ENCODE measurements at places on chromosomes 12 and 14.

DNA sequence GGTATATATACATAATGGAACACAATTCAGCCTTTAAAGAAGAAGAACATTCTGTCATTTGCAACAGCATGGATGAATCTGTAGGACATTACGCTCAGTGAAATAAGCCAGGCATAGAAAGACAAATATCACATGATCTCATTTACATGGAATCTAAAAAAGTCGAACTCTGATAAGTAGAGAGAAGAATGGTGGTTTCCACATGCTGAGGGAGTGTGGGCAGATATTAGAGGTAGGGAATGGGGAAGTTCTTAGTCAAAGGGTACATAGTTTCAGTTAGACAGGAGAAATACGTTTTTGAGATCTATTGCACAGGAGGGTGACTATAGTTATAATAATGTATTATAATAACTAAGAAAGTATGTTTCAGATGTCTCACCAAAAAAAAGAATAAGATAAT, 71.4 kb downstream of the ADAMTS20 start:
- no peak for DNase-seq

DNA sequence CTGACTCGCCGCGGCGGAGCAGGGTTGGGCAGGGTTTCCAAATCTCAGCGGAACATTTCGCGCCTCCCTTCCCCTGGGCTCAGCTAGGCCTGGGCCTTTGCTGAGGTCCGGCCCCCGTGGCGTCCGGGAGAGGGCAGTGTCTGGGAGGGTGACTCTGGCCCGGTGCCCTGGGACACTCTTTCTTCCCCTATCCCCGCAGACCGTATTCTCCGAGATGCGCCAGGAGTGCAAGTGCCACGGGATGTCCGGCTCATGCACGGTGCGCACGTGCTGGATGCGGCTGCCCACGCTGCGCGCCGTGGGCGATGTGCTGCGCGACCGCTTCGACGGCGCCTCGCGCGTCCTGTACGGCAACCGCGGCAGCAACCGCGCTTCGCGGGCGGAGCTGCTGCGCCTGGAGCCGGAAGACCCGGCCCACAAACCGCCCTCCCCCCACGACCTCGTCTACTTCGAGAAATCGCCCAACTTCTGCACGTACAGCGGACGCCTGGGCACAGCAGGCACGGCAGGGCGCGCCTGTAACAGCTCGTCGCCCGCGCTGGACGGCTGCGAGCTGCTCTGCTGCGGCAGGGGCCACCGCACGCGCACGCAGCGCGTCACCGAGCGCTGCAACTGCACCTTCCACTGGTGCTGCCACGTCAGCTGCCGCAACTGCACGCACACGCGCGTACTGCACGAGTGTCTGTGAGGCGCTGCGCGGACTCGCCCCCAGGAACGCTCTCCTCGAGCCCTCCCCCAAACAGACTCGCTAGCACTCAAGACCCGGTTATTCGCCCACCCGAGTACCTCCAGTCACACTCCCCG, 3.0 kb downstream of the WNT1 start:
- DNase-seq, result no peak

- DNase-seq, result no peak
Measured at GRCh38 chr12:49198431-49199155, 9.7 kb upstream of the TUBA1A start.

DNA sequence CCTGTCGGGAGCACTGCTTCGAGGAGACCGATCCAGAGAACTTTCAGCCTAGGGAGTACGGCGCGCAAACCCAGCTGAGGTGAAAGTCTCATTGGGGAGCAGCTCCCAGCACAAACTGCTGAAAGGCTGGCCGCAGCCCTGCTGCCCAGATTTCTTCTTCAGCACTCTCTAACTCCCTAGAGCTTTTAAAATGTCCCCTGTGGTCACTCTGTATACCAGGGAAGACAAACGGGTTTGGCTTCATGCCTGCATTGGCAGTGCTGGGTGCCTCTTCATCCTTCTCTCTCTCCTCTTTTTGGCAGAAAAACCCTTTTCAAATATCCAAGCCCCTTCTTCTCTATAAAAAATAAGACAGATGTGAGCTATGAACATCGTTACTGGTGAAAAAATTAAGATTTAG, 34.9 kb downstream of the BBS10 start:
- DNase-seq, result no peak

DNA sequence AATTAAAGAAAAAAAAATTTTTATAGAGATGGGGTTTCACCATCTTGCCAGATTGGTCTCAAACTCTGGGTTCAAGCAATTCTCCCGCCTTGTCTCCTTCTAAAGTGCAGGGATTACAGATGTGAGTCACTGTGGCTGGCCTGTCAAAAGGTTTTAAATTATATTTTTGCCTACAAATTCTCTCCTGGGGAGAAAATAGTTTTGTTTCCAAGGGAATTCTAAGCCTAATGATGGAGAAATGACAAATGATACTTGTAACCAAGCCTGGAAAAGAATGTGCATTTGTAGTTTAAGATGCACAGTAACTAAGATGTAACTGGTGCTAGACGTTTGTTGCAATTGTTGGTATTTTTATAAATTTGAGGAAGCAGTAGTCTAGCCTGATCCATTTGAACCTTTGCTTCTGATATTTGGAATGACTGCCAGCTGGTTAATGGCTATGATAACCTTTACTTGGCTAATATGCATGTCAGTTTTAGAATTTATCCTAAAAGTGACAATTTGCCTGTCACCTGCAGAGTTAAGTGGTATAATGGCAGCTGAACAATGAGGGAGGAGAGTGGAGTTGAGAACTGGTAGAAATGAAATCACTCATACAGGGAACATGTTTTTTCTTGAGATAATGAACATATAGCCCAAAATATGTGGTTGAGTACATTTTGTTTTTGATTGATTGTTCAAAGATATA, 148.0 kb downstream of the FUT8 start:
- no peak for DNase-seq

GRCh38 chr12:65685514-65685913, 138.8 kb upstream of the HMGA2 start:
- no peak for DNase-seq

GRCh38 chr12:54126696-54127537, 61.9 kb downstream of the SMUG1 start:
- no peak for DNase-seq

- no peak for DNase-seq
Measured at GRCh38 chr14:73761618-73762355, 47.6 kb upstream of the PNMA1 start.

- DNase-seq, result no peak
Measured at GRCh38 chr14:105368910-105369652, 29.3 kb upstream of the TEX22 start.

- DNase-seq, result no peak
Measured at GRCh38 chr12:120190985-120191480, 3.5 kb downstream of the GCN1 start.

DNA sequence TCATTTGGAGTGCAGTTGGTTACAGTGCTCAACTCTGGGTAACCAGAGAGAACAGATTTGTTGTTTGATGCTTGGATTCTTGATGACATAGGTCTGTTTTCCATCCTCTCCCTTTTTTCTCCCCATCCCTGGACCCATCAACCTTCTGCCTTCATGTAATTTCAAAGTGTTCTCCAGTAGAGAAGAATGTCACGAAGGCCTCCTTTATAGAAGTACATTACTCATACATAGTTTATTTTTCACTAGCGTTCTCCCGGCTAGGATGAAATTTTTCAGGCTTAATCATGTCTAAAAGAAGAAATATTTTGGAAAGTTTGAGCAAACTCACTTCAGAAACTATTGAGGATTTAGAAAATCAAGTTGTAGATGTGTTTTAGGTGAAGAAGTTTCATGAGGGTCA, 20.9 kb upstream of the APPL2 start:
- DNase-seq, result no peak

GRCh38 chr14:95533822-95534221, 1.0 kb upstream of the GLRX5 start:
- no peak for DNase-seq

DNA sequence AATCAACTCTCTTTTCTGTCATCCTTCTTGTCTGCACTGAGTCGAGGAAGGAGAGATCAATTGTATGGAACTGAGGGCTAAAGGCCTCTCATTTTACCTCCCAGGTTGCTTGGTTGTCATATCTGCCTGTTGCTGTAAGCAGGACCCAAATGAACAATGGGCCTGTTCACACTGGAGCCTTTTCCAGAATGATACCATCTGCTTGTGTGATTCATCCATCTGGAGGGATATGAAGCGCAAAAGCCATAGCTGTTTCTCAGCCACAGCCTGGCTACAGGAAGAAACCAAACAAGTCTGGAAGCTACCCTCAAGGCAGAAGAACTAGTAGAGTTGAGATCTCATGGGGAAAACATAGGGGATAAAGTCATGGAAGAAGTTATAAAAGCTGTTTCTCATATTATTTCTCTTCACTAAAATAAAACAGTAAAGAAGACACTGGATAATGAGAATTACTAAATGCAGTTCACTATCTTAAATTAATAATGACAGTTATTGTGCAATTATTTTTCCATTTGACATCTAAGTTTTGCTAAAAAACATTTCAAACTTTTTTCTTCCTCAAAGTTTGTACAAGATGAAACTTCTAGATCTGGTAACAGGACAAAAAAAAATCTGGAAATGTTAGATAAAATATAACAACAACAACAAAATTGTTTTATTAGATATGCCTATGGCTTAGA, 106.3 kb downstream of the SPTSSA start:
- DNase-seq, result no peak

GRCh38 chr12:50925920-50926319, 26.4 kb upstream of the HIGD1C start:
- DNase-seq, result no peak
